ENCODE measurements at places on chromosomes 6 and 20.

DNA sequence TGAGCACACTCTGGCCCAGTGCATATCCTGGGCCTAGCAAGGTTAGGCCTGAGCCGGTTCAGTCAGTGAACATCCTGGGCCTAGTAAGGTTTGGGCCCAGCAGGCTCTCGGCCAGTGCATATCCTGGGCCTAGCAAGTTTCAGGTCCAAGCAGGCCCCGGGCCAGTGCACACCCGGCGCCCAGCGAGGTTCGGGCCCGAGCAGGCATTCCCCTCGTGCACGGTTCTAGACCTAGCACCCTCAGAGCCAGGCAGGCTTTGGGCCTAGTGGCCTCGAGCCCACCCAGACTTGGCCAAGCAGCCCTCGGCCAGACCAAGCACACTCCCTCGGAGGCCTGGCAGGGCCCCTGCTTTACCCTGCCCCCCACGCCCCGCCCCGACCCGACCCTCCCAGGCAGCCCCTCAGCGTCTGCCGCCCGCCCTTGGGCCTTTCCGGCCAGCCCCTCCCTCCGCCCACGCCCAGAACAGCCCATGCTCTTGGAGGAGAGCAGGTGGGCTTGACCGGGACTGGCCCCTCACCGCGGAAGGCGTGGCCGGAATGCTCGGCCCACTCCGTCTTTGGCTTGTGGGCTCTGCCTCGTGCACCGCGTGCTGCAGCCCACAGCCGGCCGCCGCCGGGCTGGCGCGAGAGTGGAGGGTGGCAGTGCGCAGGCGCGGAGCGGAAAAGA is at the start of gene CTCFL:
TSS of gene CTCFL (minus strand) at position 630 of the 666 bp plus-strand sequence. CDS start 935 bp downstream, outside the sequence.
- no peak for DNase-seq

DNA sequence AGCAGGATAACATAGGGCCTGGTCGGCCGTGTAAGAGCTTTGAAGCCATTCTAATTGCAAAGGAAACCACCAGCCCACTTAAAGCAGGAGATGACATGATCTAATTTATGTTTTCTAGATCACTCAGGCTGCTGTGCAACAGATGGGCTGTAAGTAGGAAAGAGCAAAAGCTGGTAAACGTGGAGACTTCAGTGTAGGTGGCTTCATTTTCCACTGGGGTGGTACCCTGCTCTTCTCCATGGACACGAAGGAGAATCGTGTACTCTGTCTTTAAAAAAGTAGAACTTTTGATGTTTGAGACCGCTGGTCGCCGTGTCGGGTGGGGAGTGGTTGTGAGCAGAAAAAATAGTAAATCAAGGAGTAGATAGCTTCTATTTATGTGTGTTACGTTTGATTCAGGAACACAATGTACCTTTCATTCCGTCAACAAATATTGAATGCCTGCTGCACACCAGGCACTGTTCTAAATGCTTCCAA is 6.4 kb downstream of the CASS4 start:
- no peak for DNase-seq

GRCh38 chr6:93183531-93183972 is 235.8 kb downstream of the EPHA7 start:
- DNase-seq = no peak

GRCh38 chr6:103720393-103720792 is 1139.3 kb downstream of the HACE1 start:
- DNase-seq = no peak

- DNase-seq = no peak
Measured at GRCh38 chr6:118536478-118536877, 11.6 kb upstream of the PLN start.
